ENCODE measurements at places on chromosomes 2 and 18.

- no peak for DNase-seq
Observed at GRCh38 chr2:224036731-224037361, 2.2 kb downstream of the SERPINE2 start.

DNA sequence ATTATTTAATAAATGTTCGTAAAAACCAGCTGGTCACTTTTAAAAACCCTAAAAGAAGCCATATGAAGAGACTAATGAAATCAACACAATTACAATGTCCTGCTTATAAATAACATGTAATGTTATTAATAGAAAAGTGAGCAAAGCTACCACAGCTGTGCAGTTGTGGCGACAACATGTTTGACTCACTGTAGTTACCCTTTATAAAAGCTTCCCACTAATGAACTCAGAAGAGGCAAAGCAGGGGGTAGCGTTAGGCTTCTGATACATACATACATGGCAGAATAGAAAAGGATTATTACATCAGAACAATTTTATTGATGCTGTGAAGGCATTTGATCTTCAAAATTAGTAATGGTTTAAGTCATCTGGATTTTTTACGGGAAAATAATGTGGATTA is 219.7 kb downstream of the SLC4A10 start:
- DNase-seq, result no peak

DNA sequence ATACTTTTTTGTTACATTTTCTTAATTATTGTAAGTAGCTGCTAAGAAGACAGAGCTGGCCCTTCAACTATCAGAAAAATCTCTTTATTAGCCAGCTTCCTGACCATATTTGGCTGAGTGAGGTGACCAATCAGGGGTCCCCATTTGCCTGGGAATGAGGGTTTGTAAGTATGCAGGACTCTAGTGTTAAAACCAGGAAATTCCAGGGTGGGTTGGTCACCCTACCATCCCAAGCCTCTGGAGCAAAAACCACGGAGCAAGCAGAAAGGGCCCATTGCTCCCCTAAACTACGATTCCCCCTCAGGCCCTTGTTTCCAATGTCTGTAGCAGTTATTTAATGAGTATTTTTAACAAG is 165.6 kb upstream of the NCKAP5 start:
- DNase-seq, result no peak

DNA sequence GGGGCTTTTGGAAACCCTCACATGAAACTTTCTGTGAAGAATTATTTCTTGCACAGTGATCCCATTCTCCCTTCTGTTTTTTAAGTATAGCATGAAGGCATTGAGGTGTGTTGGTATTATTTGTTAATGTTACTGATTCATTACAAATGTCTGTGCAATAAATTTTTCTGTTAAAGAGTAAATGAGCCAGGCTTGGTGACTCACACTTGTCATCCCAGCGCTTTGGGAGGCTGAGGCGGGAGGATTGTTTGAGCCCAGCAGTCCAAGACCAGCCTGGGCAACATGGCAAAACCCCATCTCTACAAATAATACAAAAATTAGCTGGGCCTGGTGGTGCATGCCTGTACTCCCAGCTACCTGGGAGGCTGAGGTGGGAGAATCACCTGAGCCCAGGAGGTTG is 87.8 kb downstream of the KCTD18 start:
- no peak for DNase-seq

- DNase-seq, result no peak
Observed at GRCh38 chr2:170229125-170229524, 51.2 kb downstream of the MYO3B start.

GRCh38 chr18:23065234-23065806 is 70.0 kb upstream of the CABLES1 start:
- no peak for DNase-seq

- DNase-seq, result no peak
Observed at GRCh38 chr2:228048838-228049490, 132.5 kb downstream of the SPHKAP start.

DNA sequence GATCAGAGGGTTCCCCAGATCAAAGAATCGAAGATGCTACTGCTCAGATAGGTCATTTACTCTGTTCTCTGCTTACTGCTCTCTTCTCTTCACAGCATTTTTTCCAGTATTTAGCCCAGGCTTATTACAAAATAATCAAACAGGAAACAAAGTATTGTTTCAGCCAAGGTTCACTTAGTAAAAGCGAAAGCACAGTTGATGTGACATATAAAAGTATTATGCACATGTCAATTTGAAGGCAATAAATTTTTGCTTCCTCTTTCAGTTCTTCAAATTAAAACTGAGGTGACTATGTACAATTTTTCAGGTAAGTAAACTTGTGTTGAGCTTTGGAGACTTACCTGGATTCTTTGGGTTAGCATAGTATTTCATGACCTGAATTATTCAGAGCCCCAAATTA is 262.8 kb upstream of the CHST9 start:
- no peak for DNase-seq

GRCh38 chr18:8854962-8855361 is 149.6 kb downstream of the MTCL1 start:
- DNase-seq, result no peak

GRCh38 chr2:121334581-121335293 is 49.7 kb upstream of the TFCP2L1 start:
- DNase-seq, result no peak

- no peak for DNase-seq
Observed at GRCh38 chr2:159880729-159881128, 82.7 kb upstream of the CD302 start.

GRCh38 chr2:215535125-215535668 is 99.3 kb upstream of the FN1 start:
- no peak for DNase-seq

DNA sequence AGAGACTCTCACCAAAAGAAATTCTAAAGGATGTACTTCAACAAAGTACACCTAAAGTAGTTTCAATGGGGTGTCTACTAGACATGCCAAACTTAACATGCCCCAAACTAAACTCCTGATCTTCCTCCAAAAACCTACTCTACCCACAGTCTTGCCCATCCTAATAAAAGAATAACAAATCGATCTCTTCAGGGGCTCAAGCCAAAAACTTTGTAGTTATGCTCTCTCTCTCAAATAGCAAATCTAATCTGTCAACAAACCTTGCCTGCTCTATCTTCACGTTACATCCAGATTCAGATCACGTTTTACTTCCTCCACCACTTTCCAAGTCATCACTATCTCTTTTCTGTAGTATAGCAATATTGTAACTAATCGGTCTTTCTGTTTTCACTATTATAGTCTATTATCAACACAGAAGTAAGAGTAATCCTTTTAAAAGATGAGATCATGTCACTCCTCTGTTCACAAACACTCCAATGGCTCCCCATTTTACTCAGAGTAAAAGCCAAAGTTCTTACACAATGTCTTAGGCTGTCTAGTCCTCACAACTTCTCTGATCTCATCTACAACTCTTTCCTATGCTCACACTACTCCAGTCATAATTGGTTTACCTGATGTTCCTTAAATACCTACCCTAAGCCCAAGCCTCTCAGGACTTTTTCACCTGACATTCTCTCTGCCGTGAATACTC is 79.9 kb downstream of the THADA start:
- DNase-seq, result no peak

- no peak for DNase-seq
Observed at GRCh38 chr2:217958884-217959225, 43.9 kb downstream of the TNS1 start.

DNA sequence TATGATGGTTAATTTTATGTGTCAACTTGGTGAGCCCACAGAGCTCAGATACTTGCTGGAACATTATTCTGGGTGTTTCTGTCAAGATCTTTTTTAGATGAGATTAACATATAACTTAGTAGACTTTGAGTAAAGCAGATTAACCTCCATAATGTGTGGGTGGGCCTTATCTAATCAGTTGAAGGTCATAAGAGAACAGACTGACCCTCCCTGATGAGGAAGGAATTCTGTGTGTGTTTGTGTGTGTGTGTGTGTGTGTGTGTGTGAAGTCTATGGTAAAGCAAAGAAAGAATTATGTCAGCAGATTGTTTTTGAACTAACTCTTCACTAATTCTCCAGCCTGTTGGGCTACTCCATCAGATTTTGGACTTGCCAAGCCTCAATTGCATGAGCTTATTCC is 232.2 kb upstream of the MEX3C start:
- DNase-seq, result no peak

- peak; percentile 21 for DNase-seq
Observed at GRCh38 chr2:232876161-232876977, 6.3 kb downstream of the SNORC start.

- DNase-seq, result peak; percentile 58
Observed at GRCh38 chr2:69012310-69013141, 453 bp upstream of the ANTXR1 start.

- no peak for DNase-seq
Observed at GRCh38 chr2:17422061-17422460, 96.2 kb downstream of the RAD51AP2 start.

DNA sequence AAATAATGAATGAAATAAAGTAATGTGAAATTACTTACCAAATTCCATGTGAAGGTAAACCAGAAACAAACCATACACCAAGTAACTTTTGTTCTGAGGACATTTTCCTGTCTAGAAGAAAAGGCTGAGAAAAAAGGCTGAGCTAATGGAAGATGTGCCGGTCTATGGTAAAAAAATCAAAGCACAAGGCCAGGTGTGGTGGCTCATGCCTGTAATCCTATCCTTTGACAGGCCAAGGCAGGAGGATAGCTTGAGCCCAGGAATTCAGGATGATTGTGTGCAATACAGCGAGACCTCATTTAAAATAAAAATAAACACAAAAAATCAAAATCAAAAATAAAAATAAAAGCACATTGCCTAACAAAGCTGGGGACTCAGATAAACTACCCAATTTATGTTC is 6.7 kb downstream of the ORC4 start:
- no peak for DNase-seq

GRCh38 chr2:232597362-232598079 is 35.9 kb upstream of the EFHD1 start:
- DNase-seq, result no peak

DNA sequence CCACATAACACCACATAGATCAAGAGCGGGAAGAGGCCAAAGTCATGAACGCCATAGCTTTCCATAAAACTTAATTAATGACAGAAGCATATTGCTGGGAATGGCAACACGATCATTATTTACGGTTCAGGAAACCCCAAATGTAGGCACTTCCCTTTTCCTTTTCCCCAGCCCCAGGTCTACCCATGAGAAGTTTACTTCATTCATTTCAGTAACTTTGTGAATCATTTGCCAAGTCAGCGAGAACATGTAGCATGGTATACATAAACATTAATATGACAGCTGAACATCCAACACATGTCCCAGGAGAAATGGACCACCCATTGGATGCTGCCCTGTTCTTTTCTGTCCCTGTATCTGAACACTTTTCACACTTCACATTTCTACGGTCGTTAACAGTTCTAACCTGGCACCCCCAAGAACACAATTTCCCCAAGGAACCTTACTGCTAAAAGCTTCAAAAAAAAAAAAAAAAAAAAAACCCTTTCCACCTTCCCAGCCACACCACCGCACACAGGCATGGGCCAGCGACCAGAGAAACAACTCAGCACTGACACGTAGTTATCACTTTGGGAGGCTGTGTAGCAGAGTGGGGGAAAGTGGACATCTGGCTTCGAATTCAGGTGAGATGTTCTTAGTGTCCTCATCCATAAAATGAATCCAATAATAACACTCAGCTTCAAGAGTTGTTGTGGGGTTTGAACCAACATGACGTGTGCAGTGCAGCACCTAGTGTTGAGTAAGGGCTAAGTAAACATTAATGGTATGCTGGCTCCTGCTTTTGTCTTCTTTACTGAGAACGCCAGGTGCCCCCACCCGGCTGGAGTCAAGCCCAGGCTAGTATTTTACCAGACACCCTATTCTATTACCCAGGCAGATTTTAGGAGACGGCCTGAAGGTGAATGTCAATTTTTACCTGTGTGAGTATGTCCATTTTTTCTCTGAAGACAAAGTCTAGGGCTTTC is 371.5 kb downstream of the LNPK start:
- no peak for DNase-seq

DNA sequence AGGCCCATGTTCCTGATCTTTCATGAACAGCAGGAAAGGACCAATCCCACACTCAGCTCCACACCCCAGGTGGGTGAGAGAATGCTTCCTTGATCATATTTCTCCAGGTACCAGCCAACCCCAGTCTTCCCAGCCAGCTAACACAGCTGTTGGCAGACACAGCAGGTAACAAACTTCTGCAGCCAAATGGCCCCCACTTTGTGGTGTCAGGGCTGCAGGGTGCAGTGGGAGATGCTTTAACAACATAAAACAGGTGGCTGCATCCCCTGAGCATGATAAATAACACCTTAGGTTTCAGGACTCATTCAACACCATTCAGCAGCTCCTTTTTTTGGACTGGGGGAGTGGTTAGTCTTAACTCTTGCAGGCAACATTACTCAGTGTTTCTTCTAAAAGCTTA is 76.7 kb upstream of the ACAA2 start:
- no peak for DNase-seq

GRCh38 chr2:170733798-170734600 is 18.9 kb downstream of the SP5 start:
- no peak for DNase-seq

DNA sequence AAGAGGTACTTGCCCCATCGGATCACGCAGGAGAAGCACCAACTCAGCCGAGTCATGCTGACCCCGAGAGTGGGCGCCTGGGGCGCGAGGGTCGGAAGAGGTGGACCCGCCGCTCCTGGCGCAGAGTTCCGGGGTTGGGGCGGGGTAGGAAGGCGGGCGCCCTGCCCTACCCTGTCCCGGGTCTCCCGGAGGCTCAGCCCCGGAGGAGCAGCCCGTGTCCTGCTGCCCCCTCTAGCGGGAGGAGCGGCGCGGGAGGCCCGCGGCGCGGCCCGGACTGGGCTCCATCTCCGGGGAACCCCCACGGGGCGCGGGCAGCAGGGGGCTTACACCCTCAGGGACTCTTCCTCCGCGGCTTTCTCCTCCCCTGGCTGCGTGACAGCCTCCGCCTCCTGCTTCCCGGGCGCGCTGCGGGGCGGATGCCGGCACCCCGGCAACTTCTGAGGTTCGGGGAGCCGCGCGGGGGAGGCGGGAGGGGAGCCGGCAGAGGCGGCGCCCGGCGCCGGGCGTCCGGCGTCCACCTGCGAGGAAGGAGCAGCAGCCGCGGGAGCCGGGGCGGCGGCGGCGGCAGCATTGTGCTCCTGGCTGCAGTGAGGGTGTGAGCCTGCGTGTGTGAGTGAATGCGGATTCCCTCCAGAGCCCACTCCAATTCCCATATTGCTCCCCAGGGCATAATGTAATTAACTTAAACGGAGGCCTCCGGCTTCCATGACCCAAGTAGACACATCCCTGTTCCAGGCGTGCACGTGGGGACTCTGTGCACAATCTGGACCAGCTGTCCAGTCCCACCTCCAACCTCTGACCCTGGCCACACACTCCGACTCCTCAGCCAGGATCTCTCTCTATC is 7.6 kb upstream of the TNS1 start:
- DNase-seq, result peak; percentile 33

DNA sequence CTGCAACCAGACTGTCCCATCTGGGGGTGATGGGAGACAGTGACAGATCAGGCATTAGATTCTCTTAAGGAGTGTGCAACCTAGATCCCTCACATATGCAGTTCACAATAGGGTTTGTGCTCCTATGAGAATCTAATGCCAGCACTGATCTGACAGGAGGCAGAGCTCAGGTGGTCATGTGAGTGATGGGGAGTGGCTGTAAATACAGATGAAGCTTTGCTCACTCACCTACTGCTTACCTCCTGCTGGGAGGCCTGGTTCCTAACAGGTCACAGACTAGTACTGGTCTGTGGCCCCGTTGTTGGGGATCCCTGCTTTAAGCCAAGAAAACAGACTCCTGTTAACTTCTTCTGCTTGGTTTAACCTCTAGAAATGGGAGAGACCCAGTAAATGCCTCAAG is 3.2 kb downstream of the CYP27A1 start:
- DNase-seq, result no peak
